Cerebellar nuclear complex (tissue), 1 donor: ENCODE measurements at places on chromosomes 7 and 10.

GRCh38 chr7:33504266-33504665 lies 374.9 kb downstream of the BBS9 start:
- DNase-seq, result no peak

DNA sequence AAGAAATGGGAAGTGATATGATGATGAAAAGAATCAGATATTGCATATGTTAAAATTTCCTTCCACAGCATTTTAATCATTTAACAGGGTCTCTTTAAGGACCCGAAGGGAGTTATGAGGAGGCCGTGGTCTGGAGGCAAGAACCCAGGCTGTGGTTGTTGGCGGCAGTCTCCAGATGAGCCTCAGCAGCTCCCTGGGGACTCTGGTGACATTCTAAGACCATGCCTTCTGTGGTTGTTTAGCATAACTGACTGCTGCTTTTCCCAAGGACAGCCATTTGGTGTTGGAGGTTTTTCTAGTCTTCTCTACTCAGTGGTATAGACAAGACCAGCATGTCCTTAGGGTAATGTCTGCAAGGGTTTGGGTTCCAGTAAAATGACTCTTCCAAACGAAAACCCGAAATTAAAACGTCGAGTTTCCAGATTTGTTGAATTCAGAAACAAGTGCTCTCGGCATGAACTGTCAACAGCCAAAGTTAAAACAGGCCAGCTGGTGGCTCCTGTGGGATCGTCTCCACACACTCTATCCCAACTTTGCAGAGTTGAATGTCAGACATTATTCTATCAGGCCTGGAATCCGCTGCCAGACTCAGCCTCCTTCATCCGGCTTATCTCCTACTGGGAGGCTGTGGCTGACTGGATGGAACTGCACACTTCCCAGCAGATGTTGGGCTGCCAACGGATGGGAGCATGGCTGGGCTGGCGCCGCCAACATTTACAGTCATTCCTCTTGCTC lies 183.1 kb downstream of the TAX1BP1 start:
- no peak for DNase-seq

- DNase-seq, result no peak
Measured at GRCh38 chr10:78021201-78021600, 8.1 kb downstream of the POLR3A start.

DNA sequence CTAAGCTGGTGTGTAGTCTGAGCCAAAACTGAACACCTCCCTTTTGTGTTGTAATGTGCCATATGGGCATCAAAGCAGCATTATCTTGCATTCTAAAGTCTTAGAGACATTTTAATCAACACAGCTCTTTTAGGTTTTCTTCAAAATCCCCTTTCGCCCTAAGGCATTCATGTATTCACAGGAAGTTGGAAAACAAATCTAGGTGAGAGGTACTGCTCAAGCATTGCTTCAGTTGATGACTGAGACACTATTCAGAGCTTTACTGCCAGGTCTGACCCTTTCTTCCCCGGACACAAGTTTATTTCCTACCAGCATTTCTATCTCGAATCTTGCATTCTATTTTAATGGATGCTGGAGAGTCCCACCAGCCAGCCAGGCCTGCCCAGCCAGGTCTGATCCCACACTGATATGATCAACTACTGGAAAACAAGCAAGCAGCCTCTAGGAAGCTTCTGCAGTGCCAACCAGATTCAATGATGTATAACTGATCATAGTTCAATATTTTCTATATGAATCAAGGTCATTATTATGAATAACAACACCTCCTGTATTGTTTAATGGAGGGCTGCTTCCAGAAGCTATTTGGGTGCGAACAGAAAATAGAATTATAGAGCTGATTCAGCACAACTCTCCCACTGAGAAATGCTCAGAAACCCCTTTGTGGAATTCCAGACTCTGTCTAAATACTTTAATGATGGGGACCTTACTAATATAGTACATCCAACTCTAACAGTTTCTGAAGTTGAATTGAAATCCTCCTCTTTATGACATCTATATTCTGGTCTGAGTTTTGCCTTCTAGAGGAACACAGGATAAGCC lies 4.0 kb upstream of the BRAF start:
- DNase-seq, result no peak

DNA sequence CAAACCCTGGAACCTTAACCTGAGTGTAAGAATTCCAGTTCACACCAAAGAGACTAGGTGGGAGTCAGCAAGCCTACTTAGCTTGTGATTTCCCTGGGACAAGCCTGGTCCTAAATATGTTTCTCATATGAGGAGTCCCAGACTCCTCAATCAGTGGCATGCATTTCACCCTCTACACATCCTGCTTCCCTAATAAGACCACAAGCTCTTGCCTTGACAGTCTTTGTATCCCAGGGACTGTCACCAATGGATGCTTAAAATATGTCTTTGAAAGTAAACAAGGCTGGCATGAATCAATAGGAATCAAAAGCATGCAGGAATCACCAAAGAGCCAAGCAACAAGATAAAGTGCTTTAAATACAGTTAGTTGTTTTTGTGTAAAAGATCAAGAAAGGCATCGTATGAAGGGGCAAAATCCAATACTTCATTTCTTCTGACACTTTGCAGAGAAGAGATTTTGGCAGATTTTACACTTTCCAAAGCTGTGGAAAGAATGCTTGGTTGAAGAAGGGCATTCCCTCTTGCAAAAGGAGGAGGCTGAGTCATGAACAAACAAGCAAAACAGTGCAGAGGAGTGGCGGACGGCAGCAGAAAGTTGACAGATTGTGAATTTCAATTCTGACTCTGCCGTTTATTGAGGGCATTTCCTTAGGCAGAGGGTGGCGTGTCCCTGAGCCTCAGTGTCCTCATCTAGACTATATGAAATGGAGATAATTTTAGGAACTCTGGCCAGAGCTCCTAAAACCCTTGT lies 8.5 kb upstream of the NFE2L3 start:
- no peak for DNase-seq

DNA sequence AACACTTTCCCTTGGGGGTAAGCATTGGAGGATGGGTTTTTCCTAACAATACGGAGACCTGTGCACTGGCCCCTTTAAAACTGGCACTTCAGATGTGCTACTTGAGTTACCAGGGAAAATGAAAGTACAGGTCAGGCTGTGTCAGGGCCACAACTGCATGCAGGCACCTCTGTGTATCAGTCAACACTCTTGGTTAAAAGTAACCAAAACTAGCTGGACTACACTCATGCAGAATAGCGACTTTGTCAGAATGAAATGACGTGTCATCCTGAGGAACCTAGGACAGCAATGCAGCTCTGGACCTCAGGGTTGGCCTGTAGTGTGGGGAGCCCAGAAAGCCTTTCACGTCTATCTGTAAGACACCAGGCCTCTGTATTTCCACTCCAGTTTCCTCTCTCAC lies 33.8 kb upstream of the SMKR1 start:
- DNase-seq, result no peak

- no peak for DNase-seq
Measured at GRCh38 chr10:15106352-15107013, 9.3 kb downstream of the RPP38 start.

DNA sequence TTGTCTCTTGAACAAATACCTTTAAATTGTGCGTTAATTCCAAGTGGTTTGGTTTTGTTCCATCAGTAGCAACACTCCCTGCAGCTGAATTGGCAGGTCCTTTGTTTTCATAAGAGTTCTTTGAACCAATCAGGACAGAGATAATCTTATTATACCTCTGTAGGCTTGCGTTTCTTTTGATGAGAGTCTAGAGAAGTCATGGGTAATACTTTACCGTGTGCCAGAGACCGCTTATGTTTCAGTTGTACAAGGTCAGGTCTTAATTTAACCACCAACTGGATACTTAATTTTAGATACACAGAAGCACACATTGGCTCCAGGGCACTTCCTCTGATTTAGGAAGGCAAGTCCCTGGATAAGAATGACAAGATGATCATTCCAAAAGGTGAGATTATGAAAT lies at the start of gene ASB15:
TSS of gene ASB15 (plus strand) at position 292 of the 400 bp plus-strand sequence. CDS start 12,682 bp downstream, outside the sequence.
- no peak for DNase-seq

DNA sequence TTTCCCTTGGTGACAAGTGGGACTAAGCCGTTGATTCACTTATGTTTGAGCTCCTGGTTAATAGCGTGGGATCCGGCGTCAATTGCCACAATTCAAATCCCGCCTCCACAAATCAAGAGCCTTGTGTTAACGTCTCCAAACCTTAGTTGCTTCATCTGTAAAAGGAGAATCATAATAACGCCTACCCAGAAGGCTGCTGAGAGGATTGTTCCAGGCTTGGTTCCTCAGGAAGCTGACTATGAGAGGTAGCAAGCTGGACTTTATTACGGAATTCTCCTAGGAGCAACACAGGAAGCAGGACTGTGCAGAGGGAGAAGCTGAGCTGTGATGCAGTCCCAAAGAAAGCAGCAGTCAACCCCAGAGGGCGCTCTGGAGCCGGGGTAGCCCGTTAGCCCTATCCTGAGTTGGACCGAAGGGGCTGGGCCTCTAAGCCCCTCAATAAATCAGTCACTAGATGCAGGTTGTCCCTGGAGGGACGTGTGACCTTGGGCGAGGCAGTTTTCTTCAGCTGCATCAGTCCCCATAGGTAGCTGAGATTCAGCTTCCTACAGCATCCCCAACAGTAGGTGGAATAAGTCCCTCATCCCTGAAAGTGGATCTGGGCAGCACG lies 6.9 kb upstream of the BAG3 start:
- no peak for DNase-seq

DNA sequence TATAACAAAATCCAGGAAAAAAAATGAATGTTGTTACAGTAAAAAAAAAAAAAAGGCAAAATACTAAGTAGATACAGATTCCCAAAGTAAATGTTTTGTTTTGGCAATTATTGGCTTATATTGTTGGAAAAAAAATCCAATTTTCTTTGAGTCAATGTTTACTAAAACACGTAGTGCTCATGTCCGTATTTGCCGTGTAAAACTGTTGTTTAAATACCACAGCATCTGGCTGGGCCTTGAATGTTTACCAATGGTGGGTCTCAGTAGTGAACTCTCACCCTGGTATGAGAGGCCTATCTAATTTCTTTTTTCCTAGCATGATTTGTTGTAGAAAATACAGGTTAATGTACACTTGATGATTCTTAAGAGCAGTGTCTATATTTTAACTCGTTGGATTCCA lies 41.4 kb upstream of the SLC26A5 start:
- DNase-seq, result no peak
